ENCODE measurements at places on chromosomes 3 and 15.
A peak's percentile ranks its signal among the peaks of the same experiment; 100 is the strongest.

DNA sequence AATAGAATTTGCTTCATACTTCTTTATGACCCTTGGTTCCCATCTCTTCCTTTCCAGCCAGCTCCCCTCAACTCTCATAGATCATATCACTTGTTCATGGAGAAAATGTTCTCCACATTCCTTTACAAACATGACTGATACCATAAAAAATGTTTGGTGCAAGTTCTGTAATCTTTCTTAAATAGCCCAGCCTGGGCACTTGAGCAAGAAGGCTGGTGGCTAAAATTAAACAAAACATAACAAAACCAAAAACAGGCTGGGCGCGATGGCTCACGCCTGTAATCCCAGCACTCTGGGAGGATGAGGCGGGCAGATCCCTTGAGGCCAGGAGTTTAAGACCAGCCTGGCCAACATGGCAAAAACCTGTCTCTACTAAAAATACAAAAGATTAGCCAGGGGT lies 8.9 kb upstream of the POLR2M start:
- DNase-seq: no peak

DNA sequence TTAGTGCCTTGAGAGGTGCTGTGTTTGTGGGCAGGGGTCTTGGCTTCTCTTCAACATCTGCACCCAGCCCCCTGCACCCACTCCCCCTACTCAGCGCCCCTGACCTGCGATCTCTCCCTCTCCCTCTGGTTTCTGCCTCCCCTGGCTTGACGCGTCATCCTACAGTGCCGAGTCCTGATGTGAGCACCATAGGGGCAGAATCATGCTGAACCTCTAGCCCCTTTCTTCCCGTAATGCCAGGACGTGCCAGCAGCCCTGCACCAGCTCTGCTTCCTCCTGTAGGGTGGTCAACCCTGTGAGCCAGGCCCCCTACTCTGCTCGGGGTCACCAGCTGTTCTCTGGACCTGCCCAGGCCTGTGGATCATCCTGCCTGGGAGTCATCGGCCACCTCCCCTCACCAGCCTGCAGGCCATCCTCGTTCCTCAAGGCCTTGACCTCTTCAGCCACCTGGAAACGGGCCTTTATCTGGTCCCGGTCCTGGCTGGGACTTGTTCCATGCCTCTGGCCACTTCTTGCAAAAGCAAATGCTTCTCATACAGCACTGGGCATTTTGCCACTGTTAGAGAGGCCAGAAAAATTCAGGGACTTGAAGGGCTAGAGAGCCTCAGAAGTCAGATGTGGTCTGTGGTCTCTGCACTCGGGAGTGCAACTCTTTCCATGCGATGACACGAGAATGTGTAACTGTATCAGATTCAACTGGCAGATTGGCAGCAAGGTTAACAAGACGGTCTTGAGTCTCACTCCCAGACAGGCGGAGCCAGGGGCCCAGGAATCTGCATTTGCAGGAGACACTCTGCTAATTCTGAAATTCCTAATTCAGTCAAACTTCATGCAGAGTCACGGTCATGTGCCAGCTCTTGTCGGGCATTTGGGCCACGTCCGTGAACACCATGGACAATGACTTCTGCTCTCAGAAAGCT lies 16.7 kb upstream of the KLF15 start:
- DNase-seq: no peak

DNA sequence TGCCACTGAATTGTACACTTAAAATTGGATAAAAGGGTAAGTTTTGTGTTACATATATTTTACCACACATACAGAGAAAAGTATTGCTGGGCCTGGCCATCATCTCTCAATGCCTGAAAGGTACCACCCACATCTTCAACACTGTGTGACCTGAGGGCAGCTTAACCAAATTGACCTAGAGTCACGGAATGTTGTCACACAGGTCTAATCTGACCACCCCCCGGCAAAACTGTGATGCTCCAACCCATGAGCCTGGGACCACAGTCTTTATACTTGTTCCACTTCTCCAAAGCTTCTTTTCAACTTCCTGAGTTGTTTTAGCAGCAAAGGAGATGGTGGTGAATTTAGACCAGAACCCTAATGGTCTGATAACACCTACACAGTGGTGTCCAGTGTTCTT lies 210.3 kb upstream of the TPM1 start:
- no peak for DNase-seq

GRCh38 chr3:159252772-159253384 lies 451.0 kb downstream of the MFSD1 start:
- DNase-seq: peak; percentile 14

- DNase-seq: no peak
These were observed 18.6 kb upstream of the TRPC1 start for GRCh38 chr3:142705198-142705597.

- DNase-seq: peak; percentile 70
These were observed 16.9 kb upstream of the MEX3B start for GRCh38 chr15:82062479-82063454.

DNA sequence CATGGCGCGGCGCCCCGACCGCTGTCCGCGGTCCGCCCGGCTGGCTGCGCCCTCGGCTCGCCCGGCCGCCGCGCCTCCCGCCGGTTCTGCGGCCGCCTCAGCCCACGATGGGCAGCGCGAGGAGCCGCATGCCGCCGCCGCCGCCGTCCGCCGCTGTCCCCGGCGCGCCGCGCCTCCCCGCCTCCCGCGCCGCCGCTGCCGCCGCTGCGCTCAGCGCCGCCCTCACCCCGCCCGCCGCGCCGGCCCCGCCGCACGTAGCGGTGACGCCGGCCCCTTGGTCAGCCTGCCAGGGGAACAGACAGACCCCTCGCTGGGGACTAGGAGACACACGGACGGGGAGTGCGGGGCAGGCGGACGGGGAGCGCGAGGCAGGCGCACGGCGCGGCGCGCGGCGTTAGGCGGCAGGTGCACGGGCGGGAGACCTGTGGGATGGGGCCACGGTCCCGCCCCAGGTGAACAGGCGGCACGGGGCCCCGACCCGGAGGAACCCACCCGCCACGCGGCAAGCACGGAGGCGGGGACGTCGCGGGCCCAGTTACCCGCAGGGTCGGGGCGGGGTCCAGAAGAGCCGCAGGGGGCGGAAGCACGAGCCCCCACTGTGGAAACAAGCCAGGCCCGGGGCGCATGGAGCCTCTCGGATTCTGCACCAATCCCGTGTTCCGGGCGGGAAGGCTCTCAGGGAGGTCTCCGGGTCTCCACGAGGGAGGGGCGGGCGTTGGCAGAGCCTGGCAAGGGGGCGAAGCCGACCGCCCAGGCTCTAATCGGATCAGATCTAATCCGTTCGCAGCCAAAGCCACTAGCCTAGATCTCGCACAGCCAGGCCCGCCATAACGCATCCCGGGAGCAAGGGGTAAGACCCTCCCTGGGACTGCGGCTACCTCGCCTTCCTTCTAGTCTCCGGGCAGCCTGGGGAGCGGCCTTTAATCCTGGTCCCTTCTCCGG lies at the start of gene CSPG5:
Gene CSPG5, minus strand, starts transcription at position 175 of the 942 bp plus-strand sequence. Its CDS starts 172 bp downstream, at position 3.
- DNase-seq: peak; percentile 42

DNA sequence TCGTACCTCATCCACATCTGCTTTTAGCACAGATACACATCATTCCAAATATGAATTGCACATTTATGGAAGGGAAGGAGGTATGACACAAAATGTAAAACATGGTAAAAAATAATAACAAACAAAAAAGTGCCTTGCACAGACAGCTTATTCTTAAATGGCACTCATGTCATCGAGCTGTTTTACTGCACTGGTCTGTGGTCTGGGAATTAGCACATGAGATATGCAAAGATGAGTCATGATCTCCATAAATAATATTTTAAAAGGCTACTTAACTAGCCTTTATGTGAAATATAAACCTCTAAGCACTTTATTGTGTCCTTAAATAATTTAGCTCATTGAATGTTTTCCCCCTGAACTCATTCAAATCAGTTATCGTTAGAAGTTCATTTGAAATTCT lies 142.2 kb upstream of the ZNF385D start:
- DNase-seq: no peak

GRCh38 chr15:67212684-67213367 lies 41.6 kb downstream of the AAGAB start:
- no peak for DNase-seq

DNA sequence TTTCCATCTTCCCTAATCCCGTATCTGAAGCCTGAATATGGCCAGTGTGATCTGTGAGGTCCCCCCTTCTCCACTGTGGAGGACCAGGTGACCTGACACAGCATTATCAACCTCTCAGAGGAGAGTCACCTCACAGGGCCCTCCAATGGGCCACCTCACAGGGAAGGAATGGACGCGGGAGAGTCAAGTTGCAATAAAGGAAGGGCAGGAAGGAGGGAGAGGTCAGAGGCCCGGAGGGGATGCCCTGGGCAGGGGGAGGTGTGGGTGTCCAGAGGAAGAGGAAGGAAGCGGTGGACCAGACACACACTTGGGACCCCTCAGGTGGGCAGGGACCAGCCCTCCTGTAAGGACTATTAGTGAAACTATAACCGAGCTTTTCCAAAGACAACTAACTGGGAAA lies 14.6 kb upstream of the LRRC15 start:
- DNase-seq: no peak

GRCh38 chr3:31161889-31162288 lies 267.4 kb upstream of the GADL1 start:
- DNase-seq: no peak

DNA sequence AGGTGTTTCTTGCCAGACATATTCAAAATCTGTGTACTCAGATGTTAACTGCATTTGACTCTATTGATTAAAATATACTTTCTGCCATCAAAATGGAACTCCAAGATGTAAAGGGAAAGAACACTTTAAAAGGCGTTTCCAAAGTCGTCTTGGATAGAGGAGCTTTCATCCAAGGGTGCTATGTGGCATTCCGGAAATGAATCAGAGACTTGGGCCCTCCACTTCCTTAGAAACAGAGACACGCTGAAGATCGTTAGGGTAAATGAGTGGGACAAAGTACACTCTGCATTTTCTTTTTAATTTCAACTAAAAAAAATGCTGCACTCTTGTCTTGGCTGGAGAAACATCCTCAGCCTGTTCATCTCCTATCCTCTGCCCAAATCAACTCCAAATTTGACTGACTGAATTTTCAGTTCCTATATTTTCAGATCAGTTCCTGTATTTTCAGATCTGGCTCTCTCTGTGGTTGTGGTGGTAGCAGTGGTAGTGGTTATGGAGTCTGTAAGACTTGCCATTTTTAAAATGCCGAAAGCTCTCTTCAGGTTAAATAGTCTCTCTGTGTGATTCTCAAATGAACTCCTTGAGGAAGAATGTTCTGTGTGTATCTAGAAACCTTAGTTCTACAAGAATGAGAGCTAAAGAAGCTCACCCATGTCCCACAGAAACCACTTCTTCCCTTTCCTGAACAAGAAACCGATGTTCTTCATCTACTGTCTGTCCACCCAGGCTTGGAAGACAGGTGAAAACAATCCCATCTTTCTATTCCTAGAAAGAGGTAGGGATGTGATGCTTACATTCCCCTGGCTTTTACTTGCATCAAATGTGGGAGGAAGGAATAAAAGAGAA lies 156.8 kb upstream of the ICE2 start:
- DNase-seq: no peak

DNA sequence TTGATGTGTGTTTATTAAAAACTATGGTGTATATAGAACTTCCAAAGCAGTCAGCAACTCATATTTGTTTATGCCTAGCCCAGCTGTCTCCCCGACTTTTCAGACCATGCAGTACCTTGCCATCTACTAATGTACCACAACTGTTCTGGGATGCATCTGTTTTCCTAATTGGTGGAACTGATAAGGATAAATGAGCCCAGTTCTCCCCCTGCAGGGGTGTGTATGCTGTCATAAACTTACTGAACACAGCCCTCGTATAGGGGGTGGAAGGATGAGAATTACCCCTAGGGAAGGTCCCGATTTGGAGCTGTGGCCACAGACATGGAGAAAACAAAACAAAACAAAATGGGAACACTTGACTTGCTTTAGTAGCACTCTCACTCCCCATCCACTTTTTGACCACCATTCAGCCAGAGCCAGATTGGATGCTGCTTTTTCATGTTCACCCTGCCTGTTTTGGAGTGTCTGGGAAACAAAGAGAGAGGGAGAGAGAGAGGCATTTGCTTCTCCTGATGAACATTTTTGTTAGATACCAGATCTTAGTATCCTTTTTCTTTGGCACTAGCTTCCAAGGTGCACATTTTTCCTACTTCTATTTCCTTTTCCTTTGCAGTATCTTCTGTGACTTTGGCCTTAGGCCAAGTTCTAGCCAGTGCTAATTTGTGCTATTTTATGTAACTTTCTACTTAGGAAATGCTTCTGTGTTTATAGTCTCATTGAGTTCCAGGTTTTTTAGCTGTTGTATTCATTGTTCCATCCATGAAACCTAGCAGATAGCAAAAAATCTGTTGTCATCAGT lies 29.1 kb downstream of the CADM2 start:
- DNase-seq: peak; percentile 16

DNA sequence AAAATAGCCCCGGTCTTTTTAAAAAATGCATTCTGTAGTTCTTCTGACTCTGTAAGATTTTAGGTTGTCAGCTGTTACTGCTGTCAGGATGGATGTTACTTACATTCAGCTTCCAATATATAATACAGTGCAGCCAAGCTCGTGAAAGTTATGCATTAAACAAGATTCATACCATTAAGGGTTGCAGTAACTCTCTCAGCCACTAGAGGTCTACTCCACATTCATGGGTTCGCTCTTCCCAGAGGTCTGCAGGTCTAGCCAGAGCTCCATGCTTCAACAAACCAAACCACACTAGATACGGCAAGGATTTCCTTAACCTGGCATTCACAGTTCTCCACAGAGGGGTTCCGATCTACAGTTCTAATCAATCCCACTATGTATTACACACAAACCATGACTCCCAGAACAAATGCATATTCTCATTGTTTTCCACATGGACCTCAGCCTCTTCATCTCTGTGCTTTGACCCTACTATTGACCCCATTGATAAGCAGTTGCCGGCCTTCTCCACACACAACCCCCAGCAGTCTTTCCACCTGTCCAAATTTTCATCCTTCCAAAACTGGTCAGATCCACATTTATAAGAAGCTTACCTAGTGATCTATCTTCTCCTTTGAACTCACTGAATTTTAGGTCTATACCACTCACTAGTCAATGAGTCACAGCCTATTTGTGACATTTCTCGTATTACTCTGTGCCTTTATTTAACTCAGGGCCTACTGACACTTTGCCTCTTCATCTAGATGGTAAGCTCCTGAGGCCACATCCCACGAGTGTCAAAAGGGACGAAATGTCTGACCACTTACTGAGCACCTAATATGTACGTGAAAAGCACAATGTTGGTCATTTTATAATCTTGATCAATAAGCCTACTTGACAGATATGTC lies 33.7 kb downstream of the RORA start:
- DNase-seq: no peak

DNA sequence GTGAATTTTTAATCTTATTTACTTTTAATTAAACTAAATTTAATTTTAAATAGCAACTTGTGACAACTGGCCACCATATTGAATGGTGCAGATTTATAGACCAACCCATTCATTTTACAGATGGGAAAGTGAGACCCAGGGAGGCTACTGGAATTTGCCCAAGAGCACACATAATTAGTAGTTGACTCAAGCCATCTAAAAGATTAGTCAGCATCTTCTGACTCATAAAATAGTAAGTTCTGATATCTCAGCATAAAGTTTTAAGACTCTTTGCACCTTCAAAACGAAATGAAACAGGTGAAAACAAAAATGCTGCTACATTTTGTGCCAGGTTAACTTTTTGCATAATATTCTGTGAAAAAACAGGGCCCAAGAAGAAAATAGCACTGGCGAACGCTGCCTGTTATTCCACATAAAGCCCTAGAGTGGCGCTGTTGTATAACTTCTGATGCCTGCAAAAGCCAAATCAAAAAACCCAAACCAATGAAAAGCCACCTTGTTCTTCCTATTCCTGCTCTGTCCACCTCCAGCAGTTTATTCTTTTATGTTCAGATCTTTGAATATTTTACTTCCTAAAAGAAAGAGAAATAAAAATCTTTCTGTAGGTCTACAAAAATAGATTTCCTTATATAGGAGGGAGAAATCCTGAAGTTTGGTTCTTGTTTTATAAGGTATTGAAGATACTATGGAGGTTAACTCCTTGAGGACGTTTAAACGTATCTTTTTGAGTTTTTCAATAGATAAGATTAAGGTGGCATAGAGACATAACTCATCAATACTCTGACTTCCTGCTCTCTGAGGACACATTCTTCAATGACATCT lies 62.8 kb downstream of the OTOL1 start:
- peak; percentile 60 for DNase-seq
